NCI-H774 (cell line): ENCODE measurements at places on chromosomes 7 and 10.

GRCh38 chr10:91467114-91467513 is 57.0 kb downstream of the HECTD2 start:
- DNase-seq: no peak

DNA sequence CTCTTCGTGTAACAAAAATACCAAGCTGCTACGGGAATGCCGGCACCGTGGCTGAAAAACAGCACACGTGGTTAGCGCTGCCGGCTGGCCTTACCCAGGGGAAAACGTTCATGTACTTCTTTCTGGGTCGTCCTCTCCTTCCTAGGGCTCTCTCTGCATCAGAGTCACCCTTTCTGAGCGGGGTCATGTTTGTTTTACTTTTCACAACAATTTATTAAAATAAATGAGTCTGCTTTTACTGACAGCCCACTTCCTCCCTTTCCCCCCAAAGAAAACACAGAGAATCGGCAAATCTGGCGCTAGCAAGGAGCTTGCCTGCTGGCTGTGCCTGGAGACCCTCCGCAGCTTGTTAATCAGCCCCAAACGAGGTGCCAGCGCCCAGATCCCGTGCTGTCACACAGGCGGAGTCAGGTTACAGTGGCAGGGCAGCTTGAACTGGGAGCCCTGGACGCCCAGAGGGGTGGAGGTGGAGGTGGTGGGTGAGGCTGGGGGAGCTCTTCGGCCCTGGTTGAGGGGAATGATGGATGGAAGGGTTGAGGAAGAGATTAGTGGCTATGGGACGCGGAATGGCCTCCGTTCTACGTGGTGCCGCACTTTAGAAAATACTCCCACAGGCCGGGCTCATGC is 162.2 kb upstream of the TNS3 start:
- no peak for DNase-seq

DNA sequence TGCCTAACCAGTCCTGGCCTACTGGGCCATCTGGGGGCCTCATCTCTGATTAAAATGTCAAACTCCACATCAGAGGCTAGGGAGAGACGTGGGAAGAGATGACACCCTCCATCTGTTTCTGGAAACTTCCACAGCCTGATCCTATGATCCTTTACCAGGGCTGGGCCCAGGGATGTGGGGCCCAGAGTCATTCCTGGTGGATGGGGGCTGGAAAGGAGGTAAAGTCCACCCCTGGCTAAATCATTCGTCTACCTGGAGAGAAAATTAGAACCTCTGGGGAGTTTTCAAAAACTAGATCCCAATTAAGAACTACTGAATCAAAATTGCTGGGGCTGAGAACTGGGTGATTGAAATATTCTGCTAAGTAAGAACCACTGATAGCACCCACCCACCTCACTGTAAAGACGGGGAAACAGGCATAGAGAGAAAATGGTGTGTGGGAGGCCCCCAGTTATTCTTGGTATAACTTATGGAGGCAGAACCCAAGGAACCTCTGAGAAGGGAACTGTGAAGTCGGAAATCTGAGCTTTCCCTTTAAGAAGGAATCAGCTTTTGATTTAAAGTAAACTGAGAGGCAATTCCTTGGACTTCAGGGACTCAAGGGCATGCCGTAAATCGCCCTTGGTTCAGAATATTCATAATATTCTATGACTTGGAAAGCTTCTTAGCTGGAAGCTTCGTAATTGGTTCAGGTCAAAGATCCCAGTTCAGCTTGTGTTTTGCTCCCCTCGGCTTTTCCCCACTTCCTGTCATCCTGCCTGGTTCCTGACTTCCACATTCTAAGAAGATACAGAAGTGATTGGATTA is 53.1 kb downstream of the PRKAG2 start:
- DNase-seq: no peak

DNA sequence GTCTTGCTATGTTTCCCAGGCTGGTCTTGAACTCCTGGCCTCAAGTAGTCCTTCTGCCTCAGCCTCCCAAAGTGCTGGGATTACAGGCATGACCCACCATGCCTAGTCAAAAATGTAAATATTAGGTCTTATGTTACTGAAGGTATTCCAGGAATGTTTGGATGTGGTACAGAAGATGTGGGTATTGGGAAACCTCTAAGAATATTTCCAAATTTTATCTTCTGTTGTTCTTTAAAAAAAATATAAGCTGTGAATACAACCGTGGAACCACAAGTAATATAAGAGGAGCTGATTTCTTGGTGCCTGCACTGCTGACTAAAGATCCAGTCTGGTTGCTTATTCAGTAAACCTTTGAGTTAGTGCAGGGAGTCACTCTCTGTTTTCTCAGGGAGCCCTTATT is 178.3 kb downstream of the AUTS2 start:
- DNase-seq: no peak

DNA sequence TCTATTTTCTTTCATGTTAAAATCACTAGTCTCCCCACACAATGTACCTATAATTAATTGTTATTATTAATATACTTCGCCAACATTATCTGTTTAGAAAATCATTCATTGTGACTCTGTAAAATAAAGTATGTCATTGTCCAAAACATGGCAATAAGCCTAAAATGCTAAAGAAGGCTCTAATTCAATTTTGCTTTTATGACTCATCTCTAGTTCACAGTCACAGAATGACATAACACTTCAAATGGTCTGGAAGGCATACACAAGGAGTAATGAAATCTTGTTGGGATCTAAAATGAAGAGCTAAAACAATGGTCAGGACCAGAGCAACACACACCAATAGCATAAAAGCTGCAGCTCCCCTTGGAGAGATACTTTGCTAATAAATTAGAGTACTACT is 505.8 kb downstream of the GPAM start:
- no peak for DNase-seq

- DNase-seq: no peak
Measured at GRCh38 chr10:26959841-26960240, 99.1 kb upstream of the ABI1 start.

DNA sequence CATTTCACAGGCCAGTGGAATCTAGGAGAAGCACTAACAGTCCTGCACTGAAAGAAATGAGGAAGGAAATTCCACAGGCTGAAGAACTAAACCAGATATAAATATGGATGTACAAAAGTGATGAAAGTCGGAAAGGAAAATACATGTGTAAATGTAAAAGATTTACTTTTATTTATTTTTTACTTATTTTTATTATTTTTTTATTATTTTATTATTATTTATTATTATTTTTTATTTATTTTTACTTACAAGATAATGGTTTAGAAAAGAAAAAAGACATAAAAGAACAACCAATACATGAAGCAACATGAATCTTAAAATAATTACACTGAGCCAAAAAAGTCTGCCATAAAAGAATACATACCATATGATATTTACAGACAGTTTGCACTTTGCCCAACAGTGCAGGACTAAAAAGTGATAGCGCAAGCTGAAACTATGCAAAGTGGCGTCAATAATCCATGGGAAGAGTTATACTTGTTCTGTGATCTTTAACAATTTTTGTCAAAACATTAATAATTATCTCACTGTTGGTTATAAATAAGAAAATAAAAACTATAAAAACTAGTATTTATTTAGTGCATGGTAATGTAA is 317.8 kb upstream of the MKI67 start:
- DNase-seq: no peak

DNA sequence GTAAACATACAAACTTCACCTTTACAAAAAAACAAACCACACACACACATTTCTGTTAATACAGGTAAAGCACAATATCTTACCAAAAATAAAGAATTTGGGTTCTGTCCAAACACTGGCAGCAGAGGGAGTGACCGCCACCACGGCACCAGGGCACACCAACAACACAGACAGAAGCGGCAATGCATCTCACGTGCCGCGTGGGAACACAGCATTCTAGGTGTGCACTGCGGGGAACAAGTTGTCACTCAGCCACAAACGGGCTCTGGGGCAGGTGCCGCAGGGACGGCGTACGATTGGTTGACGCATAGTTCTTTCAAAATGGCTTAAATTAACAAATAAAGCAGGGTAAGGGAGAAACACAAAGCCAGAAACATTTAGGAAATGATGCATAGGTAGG is 22.3 kb downstream of the PDGFA start:
- DNase-seq: no peak

DNA sequence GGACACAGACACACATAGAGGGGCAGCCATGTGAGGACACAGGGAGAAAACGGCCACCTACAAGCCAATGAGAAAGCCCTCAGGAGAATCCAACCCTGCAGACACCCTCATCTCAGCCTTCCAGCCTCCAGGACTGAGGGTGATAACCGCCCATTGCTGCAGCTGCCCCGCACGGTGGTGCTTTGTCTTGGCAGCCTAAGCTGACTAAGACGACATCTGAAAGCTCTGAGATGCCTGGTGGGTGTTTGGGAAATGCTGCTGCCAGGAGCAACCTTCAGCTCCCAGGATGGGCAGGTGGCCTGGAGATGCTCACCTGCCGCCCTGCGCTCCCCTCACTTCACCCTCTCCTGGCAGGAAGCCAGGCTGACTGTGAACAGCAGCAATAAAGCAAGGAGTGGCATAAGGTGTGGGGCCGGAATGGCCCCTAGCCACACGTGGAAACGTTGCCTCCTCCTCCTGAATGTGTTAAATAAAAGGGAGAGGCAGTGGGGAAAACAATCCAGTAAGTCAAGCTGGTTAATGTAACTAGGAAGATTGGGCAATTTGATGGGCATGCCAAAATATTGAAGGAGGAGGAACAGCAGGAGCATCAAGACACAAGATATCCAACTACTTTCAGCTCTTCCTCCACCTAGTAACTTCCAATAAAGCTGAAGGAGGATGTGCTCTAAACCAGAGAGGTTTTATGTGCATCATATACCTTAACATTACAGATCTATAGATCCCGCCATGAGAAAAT is 121.5 kb downstream of the TNS3 start:
- DNase-seq: peak; percentile 81

DNA sequence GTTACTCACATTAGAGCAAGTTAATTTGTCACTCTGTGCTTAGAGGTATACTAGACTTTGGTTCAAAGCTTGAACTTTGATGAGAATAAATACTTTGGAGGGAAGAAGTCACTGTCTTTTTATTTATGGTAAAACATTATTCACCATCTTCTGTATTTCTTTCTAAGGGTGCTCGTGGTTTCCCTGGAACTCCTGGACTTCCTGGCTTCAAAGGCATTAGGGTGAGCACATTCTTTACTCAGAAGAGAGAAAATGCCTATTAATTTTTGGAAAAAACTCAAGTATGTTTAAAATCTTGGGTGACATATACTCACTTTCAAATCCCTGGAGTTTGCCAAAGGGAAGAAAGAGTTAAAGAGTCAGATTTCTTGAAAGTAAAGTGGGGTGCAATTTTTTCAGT is 10.8 kb downstream of the COL1A2 start:
- no peak for DNase-seq

GRCh38 chr7:52565974-52566373 is 469.5 kb upstream of the POM121L12 start:
- no peak for DNase-seq

GRCh38 chr7:22549667-22550513 is 49.9 kb upstream of the STEAP1B start:
- DNase-seq: peak; percentile 54

- DNase-seq: no peak
Measured at GRCh38 chr7:69878591-69878990, 280.3 kb downstream of the AUTS2 start.
